ENCODE measurements at places on chromosomes 7 and 10.
A peak's percentile ranks its signal among the peaks of the same experiment; 100 is the strongest.

GRCh38 chr10:122154031-122154544 is 117.0 kb upstream of the BTBD16 start:
- no peak overlapping the region for H3K27ac ChIP-seq
- DNase-seq, result no peak
- no peaks in the 10 kb centered on the region for H3K36me3 ChIP-seq
- no peaks in the 10 kb centered on the region for H3K27me3 ChIP-seq

DNA sequence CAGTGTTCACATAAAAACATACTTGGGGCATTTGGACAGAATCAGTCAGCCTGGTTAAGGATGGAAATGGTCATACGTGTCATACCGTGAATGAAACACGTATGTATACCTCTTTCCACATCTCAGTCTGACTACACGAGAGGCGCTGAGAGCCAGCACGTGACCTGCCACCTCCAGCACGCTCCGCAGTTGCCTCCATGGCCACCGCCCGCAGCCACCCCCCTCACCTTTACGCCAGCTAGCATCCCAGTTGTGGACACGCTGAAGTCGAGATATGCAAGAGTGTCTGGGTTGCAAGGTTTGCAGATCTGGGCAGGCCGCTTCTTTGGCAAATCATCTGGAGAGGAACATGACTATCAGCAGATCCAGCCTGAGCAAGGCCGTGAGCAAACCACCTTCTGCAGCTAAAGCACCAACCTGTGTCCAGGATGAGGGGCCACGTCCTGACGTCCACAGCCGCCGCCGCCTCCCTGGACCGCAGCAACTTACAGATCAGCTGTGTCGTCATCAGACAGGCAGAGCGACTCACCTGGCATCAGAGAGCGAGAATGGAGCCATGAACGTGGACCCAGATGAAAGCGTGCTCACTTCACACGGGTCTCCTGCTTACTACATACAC is 209.4 kb downstream of the ZMYND11 start:
- DNase-seq, result no peak
- no peaks in the 10 kb centered on the region for H3K27me3 ChIP-seq
- no peak overlapping the region for H3K4me3 ChIP-seq
- H3K36me3 ChIP-seq, result peaks cover 8% of the 10 kb centered on the region
- H3K27ac ChIP-seq, result no peak overlapping the region
- no peaks in the 10 kb centered on the region for H3K4me1 ChIP-seq

GRCh38 chr10:31644931-31645633 is 283.5 kb downstream of the ARHGAP12 start:
- no peaks in the 10 kb centered on the region for H3K36me3 ChIP-seq
- H3K4me1 ChIP-seq, result no peaks in the 10 kb centered on the region
- no peaks in the 10 kb centered on the region for H3K27me3 ChIP-seq
- H3K27ac ChIP-seq, result no peak overlapping the region

DNA sequence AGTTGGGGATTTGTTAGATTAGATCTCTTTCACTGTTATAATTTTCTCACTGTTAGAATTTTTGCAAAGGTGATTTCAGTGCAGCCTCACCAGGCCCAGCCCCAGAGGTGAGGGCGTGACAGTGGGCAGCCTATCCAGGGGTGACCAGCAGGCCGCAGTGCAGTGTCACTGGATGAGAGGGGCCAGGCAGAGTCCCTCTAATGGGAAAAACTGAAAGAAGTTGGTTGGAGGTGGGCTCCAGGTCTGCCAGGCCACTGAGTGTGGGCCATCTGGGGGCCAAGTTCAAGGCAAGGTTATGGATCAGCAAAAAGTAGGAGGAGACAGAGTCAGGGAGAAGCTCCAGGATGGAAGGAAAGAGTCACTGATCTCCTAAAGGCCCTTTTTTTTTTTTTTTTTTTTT is 90.5 kb upstream of the SDK1 start:
- no peak for DNase-seq
- H3K27me3 ChIP-seq, result no peaks in the 10 kb centered on the region
- no peak overlapping the region for H3K4me3 ChIP-seq
- no peaks in the 10 kb centered on the region for H3K4me1 ChIP-seq
- no peaks in the 10 kb centered on the region for H3K36me3 ChIP-seq

GRCh38 chr10:46270086-46270811 is 16.5 kb upstream of the ANTXRL start:
- no peak overlapping the region for H3K27ac ChIP-seq
- H3K4me3 ChIP-seq, result no peak overlapping the region
- DNase-seq, result no peak
- no peaks in the 10 kb centered on the region for H3K4me1 ChIP-seq

DNA sequence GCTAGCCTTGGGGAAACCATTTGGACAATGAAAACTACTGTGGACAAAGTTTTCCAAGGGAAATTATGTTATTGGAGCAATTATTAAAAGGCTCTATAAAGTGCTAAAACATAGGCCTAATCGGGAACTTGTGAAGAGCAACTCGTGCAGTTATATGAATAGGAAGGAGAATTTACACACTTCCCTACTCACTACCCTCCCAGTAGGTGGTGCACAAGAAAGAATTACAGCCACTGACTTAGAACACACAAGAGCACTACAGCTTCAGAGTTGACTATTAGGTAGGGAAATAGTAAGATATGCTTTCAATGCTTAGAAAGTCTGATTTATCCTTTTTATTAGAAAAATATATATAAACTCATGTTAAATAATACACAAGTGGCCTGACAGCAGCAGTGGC is 47.2 kb downstream of the GSAP start:
- no peaks in the 10 kb centered on the region for H3K4me1 ChIP-seq
- no peak overlapping the region for H3K4me3 ChIP-seq
- H3K27ac ChIP-seq, result no peak overlapping the region
- no peaks in the 10 kb centered on the region for H3K27me3 ChIP-seq

GRCh38 chr7:111535142-111535870 is 27.0 kb downstream of the IMMP2L start:
- no peaks in the 10 kb centered on the region for H3K36me3 ChIP-seq
- no peak overlapping the region for H3K4me3 ChIP-seq
- H3K27ac ChIP-seq, result no peak overlapping the region
- no peak for DNase-seq

GRCh38 chr10:91785830-91786229 is 12.4 kb upstream of the TNKS2 start:
- no peak overlapping the region for H3K4me3 ChIP-seq
- no peak for DNase-seq
- no peaks in the 10 kb centered on the region for H3K36me3 ChIP-seq
- no peaks in the 10 kb centered on the region for H3K4me1 ChIP-seq
- H3K27ac ChIP-seq, result no peak overlapping the region

DNA sequence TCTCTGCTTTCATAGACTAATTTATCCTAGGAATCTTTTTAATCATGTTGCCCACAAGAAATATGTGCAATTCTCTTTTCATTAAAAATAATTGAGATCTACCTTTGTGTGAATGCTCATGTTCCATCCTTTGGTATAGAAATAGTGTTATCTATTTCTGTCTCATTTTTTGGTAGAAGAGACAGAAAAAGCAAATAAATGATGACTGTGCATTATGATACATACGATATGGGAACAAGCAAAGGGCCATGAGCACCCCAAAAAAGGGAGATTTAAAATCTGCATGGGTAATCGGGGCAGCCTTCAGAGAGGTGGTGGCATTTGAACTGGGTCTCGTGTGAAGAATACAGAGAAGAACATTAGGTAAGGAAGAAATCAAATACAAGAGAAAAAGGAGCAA is 1197.5 kb upstream of the AUTS2 start:
- no peaks in the 10 kb centered on the region for H3K4me1 ChIP-seq
- H3K27ac ChIP-seq, result no peak overlapping the region
- no peaks in the 10 kb centered on the region for H3K36me3 ChIP-seq
- H3K27me3 ChIP-seq, result no peaks in the 10 kb centered on the region

DNA sequence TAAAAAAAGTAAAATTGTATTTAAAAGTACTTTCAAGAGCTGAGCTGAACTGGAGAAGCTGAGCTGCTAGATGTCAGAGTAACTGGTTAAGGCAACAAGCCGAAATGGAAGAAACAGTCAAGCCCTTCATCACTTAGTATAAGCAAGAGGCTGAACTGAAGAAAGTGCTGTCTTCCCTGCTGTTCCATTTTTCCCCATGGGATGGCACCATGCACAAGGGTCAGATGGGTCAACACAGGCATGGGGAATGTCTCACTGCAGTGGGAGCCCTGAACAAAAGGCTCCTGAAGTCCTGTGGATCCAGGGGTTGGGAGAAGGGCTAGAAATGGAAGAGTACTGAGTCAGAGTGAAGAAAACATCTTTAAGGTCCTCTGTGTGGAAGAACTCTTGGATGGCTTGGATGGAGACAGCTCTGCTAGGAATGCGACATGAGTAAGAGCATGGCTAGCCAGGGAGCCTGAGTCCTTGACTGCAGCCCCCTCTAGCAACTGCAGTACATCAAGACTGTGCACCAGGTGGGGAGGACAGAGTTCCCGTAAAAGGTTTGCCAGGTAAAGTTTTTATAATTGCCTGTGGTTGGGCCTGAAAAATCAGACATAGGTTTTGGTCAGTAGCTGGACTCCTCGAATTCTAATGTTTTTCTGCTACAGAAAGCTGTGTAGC is 348.3 kb downstream of the GPR158 start:
- DNase-seq, result peak; percentile 28
- H3K4me1 ChIP-seq, result no peaks in the 10 kb centered on the region
- no peak overlapping the region for H3K27ac ChIP-seq
- H3K36me3 ChIP-seq, result no peaks in the 10 kb centered on the region
- H3K27me3 ChIP-seq, result no peaks in the 10 kb centered on the region

DNA sequence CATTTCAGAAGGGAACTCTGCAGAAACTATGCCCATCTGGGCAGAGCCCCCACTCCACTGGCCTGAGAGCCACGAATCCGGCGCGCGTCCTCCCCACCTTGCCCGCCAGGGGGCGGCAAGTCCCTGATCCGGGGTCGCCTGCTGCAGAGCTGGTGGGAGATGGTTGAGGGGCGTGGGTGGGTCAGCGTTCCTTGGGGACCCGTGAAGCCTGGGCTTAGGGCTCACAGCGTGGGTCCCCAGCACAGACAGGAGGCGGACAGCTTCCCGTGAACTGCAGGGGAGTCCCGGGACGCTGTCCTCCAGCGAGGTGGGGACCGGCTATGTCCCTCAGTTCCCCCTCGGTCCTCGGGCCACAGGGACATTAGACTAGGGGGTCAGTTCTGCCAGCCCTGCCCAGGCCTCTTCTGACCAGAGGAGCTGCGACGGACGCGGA is 585 bp upstream of the POP7 start:
- no peaks in the 10 kb centered on the region for H3K36me3 ChIP-seq
- DNase-seq, result peak; percentile 74
- H3K4me1 ChIP-seq, result peaks cover 16% of the 10 kb centered on the region

DNA sequence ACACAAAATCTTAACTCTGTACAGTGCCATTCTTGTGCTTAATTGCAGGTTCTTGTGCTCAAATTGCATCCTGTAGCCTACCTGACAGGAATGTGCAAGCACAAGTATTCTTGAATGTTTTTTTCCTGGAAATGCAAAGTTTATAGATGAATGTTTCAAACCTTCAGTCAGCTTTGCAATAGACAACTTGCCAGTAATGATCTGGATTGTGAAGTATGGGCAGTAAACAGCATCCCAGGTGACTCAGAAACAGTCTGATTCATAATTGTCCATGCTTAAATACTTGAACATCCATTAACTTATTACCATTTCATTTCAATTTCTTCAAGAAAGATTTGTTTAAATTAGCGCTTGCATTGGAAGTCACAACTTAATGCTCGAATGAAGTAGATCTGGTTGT is 347.2 kb downstream of the SDK1 start:
- no peaks in the 10 kb centered on the region for H3K4me1 ChIP-seq
- no peaks in the 10 kb centered on the region for H3K36me3 ChIP-seq
- DNase-seq, result no peak
- H3K27ac ChIP-seq, result no peak overlapping the region
- no peaks in the 10 kb centered on the region for H3K27me3 ChIP-seq

GRCh38 chr10:8568401-8568800 is 513.9 kb downstream of the GATA3 start:
- no peak overlapping the region for H3K4me3 ChIP-seq
- no peaks in the 10 kb centered on the region for H3K27me3 ChIP-seq
- H3K4me1 ChIP-seq, result peaks cover 13% of the 10 kb centered on the region

- no peaks in the 10 kb centered on the region for H3K27me3 ChIP-seq
- H3K27ac ChIP-seq, result no peak overlapping the region
- no peak for DNase-seq
- H3K4me3 ChIP-seq, result no peak overlapping the region
- H3K4me1 ChIP-seq, result no peaks in the 10 kb centered on the region
Observed at GRCh38 chr7:101555921-101556275, 73.2 kb downstream of the MYL10 start.

GRCh38 chr10:77165445-77166208 is 472.0 kb downstream of the KCNMA1 start:
- no peaks in the 10 kb centered on the region for H3K36me3 ChIP-seq
- no peaks in the 10 kb centered on the region for H3K4me1 ChIP-seq
- no peak overlapping the region for H3K27ac ChIP-seq

GRCh38 chr10:48468130-48468790 is 136.6 kb downstream of the ARHGAP22 start:
- H3K4me3 ChIP-seq, result no peak overlapping the region
- H3K36me3 ChIP-seq, result no peaks in the 10 kb centered on the region
- no peak for DNase-seq
- no peaks in the 10 kb centered on the region for H3K27me3 ChIP-seq
- H3K27ac ChIP-seq, result peak overlapping the region; percentile 40
- peaks cover 35% of the 10 kb centered on the region for H3K4me1 ChIP-seq

- no peak overlapping the region for H3K4me3 ChIP-seq
- no peak overlapping the region for H3K27ac ChIP-seq
- no peak for DNase-seq
- H3K27me3 ChIP-seq, result no peaks in the 10 kb centered on the region
Observed at GRCh38 chr10:122407375-122408125, 33.0 kb downstream of the PLEKHA1 start.

- no peak overlapping the region for H3K27ac ChIP-seq
- no peaks in the 10 kb centered on the region for H3K36me3 ChIP-seq
- no peaks in the 10 kb centered on the region for H3K4me1 ChIP-seq
- no peak overlapping the region for H3K4me3 ChIP-seq
- no peak for DNase-seq
Observed at GRCh38 chr7:152085131-152085530, 59.7 kb downstream of the GALNT11 start.

DNA sequence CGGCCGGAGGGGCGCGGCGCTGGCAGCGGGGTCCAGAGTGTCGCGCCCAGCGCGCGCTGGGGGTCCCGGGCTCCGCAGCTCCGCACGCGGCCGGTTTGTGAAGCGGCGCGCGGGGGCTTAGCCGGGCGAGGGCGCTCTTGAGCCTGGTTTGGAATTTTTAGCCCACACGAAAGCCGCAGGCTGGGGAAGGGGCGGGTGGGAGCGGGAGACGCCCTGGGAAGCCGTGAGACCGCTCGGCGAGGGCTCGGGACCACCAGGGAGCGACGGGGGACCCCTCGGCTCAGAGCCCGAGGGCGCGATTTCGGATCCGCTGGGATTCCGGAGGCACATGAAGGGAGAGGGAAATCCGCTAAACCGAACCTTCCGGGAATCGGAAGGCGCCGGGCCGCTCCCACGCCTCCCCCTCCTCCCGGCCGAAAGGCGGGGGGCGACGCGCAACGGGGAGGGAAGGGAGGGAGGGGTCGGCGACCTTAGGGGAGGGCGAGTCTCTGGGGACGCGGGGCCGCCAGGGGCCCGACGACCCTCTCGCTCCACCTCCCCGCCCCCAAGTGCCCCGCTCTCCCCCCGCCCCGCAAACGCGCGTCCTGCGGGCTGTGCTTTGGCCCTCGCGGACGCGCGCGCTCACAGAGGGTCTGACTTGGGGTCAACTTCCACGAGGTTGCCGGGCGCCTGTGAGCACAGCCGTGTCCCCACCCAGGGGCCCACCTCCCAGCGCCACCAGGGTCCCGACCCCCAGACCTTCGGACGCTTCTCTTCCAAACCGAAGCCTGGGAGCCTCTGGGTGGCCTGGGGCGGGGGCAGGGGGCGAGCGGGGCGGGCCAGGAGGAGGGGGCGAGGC is 5.1 kb upstream of the ELFN1 start:
- no peak overlapping the region for H3K27ac ChIP-seq
- peaks cover 28% of the 10 kb centered on the region for H3K27me3 ChIP-seq
- peak overlapping the region; percentile 29 for H3K4me3 ChIP-seq
- DNase-seq, result peak; percentile 35
- no peaks in the 10 kb centered on the region for H3K36me3 ChIP-seq
- peaks cover 45% of the 10 kb centered on the region for H3K4me1 ChIP-seq

All from thyroid gland (tissue), 4 donors.